ENCODE measurements at places on chromosomes 2 and 18. TPM values are rescaled to one million over a fixed set of nuclear protein-coding genes. Genes with fewer than 3 reads are reported as not detected.

The LINC00305 gene
- not detected for polyA plus RNA-seq

The ACMSD gene
- not detected for polyA plus RNA-seq

The MBD5 gene
- polyA plus RNA-seq = 16.5 TPM

The TXNL4A gene
- polyA plus RNA-seq = 66.9 TPM

The MEP1B gene
- polyA plus RNA-seq = not detected

The IRS1 gene
- 26.8 TPM for polyA plus RNA-seq

The RAB6C gene
- polyA plus RNA-seq = 0.08 TPM

The TEX44 gene
- polyA plus RNA-seq = not detected

The LHCGR gene
- 0.14 TPM for polyA plus RNA-seq

The MZT2B gene
- 251 TPM for polyA plus RNA-seq

The RANBP2 gene
- 19.2 TPM for polyA plus RNA-seq

The IWS1 gene
- polyA plus RNA-seq = 29.9 TPM

The GAL3ST2 gene
- polyA plus RNA-seq = not detected

The LPIN2 gene
- polyA plus RNA-seq = 17.6 TPM

The TRIP12 gene
- 49.2 TPM for polyA plus RNA-seq

The SKOR2 gene
- polyA plus RNA-seq = not detected

The SLC35F6 gene
- polyA plus RNA-seq = 18.8 TPM

The C2orf78 gene
- polyA plus RNA-seq = not detected

DNA sequence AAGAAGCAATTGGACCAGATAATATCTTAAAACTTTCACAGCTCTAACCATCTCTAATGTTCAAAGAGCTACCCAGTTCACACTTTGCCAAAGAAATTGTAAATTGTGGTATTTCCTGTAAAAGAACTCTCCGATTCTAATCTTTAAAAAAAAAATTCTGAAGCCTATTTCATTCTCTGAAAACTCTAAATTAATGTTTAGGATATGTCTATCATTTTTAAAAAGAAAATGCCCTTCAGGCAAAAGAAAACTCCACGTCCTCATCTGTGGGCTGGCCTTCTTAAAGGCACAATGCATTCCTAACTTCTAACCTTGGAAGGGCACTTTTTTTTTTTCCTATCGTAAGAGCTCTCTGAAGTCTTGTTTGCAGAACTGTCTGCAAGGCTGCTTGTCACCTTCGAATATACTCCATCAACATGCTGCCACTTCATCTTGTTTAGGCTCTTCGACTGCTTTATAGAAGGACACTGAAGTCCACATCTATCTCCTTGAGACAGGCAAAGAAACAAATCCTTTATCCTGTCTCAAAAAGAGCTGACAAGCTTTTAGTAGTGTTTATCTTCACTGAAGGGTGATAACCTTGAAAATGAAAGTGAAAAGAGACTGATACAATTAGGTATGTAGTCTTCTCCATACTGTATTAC lies 124.3 kb upstream of the SLC39A10 start:
- DNase-seq = no peak

- DNase-seq = no peak
Observed at GRCh38 chr2:212107989-212108388, 430.6 kb downstream of the ERBB4 start.

GRCh38 chr2:128511731-128512378 lies 193.2 kb upstream of the HS6ST1 start:
- no peak for DNase-seq

DNA sequence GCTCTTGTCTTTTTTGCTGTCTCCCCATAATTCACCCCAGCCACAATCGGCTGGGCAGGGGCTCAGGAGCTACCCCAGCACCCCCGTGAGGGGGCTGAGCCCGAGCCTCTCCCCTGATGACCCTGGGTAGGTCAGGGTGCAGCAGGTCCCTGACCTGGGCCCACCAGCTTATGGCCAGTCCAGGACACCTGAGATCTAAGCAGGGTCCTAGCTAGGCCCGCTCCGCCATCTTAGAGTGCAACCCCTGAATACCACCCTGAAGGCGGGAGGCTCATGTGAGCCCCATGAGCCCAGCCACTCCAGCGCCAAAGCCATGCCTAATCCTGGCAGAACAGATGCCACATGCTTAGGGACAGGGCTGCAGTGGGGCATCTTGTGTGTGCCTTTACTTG lies 16.2 kb downstream of the STK25 start:
- DNase-seq = no peak

GRCh38 chr2:3193443-3194330 lies 183.9 kb downstream of the EIPR1 start:
- DNase-seq = no peak

- DNase-seq = no peak
Observed at GRCh38 chr18:54100920-54101470, 123.5 kb downstream of the MBD2 start.

DNA sequence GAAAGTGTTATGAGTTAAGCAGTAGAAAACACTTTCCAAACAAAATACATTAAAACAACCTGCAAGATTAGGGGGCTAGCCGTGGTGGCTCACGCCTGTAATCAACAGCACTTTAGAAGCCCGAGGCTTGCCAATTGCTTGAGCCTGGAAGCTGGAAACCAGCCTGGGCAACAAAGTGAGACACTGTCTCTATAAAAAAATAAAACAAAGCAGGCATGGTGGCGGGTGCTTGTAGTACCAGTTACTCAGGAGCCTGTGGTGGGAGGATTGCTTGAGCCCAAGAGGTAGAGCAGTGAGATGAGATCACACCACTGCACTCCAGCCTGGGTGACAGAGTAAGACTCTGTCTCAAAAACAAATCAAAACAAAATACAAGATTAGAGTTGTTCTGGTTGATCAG lies 208.3 kb downstream of the ERBB4 start:
- DNase-seq = no peak

DNA sequence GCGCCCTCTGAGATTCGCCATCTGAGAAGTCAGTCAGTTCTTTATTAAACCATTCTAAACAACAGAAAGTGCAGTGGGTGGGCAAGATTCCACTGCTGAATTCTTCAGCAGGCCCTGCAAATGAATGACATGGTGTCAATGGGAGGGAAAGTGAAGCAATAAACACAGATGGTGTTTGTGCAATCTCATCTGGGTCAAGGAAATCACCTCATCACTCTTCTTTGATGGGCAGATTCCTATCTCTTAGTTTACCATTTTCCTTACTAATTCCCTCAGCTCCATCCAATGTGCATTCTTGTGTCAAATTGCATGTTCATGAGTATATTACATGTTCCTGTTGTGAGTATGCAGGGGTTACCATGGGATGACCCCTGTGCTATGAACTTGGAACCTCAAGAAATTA lies 100.7 kb upstream of the CYP1B1 start:
- no peak for DNase-seq

- DNase-seq = no peak
Observed at GRCh38 chr2:69061525-69061924, 48.5 kb downstream of the ANTXR1 start.

DNA sequence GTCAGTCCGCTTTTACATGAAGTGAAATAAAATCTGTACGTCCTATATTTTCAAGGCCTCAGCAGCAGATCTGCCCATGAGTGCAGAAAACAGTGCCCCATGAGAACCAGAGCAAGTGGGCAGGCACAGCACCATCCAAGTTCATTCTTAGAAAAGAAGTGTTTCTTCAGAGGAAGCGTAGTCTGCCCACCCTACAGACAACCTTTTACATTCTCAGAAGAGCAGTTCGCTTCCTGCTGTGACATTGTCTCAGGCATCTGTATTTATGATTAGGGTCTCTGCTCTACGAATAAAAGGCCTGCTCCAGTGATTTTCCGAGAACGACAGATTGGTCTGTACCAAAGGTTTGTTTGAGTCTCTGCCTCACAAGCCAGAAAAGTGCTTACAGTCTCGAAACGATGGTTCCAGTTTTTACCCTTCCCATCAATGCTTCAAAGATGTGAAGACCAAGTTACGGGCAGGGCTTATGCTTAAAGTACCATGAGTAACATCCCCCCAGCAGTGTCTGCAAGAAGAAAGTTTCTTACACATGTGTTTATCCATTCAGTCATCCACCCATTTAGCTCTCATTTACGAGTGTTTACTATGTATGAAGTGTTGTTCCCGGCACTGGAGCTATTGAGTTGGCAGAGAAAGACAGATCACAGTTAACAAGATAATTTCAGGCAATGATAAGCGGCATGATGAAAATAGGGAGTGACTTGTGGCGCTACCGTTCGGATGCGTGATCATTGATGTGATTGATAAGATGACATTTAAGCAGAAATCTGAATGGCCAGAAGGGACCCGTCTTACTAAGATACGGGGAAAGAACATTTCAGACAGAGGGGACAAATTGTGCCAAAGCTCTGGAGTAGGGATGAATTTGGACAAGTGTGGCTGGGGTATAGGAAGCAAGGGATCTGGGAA lies 31.4 kb upstream of the CTLA4 start:
- no peak for DNase-seq

DNA sequence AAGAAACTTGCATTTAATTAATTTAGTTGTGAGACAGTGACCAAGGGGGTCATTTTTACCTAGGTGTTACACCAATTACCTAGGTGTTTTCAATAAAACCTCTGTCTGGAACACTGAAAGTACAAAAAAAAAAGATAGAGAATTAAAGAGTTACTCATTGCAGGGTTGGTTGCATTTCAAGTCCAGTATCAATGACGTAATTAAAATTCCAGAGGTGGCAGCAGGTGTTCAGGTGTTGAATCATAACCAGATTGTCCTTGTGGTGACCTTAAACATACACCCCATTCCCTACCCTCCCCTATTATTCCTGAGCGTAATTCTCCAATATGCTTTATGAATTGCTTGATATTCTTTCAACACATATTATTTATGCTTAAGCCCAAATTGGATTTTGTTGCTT lies 352.0 kb upstream of the SLC8A1 start:
- DNase-seq = no peak

DNA sequence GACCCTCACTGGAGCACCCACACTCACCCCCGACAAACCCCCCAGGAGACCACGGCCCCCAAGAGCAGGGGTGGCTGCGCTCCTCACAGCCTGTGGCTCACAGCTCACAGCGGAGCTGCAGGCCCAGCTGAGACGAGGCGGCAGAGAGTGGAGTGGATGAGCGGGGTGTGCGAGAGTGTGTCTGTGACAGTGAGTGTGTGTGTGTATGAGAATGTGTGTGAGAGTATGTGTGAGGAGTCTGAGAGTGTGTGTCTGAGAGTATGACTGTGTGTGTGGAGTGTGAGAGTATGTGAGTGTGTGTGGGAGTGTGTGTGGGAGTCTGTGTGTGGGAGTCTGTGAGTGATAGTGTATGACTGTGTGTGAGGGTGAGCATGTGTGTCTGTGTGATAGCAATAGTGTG lies 55.3 kb upstream of the ID2 start:
- no peak for DNase-seq

- no peak for DNase-seq
Observed at GRCh38 chr2:239912938-239913635, 112.1 kb downstream of the NDUFA10 start.

GRCh38 chr2:150669492-150669891 lies 182.0 kb upstream of the RND3 start:
- DNase-seq = no peak

- no peak for DNase-seq
Observed at GRCh38 chr2:103138123-103138901, 376.5 kb downstream of the TMEM182 start.

GRCh38 chr18:3135536-3135935 lies 84.2 kb downstream of the MYOM1 start:
- no peak for DNase-seq

GRCh38 chr2:173929441-173929840 lies 35.7 kb downstream of the SP3 start:
- no peak for DNase-seq

DNA sequence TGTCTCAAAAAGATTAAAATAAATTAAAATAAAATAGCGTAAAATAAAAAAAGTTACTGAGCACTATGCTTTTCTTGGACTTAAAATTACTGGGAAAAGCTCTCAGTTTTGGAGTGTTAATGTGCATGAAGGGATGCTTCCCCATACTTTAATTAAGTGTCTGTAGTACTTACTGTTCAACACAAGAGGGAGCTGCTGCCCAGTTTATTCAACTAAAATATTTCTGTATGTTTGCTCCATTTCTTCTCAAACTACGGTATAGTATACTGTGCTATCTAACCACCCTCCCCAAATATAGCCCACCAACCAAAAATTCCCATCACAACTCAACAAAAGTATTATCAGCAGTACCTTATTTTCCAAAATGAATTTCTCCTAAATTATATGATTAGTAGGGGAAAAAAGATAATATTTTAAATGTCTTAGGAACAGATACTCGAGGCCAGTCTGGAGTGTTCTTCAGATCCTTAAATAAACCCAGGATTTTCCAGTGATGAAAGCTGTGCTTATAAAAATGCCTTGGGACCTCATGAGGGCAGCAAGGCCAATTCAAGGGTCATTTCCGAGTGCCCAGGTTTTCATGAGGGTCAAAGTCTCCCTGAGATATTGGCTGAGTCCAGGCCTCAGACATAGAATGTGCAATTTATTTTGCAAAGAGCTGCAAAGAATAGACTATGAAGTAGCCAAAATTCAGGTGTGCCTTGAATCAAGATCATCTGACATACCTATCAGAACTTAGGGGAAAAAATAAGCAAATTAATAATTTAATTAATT lies 64.1 kb downstream of the CHRNA1 start:
- DNase-seq = no peak

DNA sequence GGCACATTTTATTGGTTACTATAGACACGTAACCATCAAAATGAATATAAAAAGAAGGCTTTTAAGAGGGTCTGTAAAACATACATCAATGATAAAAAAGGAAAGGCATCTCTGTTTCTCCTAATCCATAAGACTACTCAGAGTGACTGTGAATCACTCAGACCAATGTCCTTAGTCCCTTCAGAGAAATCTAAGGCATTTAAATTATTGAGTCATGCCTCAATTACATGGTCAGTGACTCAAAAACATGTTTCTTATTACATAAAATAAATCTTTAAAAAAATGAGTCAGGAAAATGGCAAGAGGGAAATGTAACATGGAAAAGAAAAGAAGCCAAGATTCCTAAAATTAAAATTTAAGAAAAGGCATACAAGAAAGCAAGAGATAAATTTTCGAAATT lies 146.6 kb downstream of the ERBB4 start:
- DNase-seq = no peak

DNA sequence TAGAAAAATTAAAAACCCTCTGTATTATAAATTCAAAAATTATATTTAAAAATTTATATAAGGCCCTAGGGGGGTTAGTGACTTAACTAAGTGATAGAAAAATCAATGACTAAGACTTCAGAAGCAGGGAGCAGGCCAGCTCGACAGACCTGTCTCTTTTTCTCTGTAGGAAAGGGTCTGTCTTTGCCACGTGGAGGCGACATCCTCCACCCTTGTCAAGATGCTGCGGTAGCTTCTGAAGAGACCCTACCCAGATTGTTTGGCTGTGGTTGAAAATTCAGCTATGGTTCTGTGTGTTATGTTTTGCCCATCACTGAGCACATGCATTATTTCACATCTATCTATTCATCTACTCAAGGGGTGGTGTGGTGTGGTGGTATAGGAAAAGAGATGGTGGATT lies 8.2 kb upstream of the SLC4A3 start:
- DNase-seq = no peak

GRCh38 chr2:37283207-37283606 lies 41.4 kb downstream of the PRKD3 start:
- no peak for DNase-seq

- DNase-seq = no peak
Observed at GRCh38 chr18:13536578-13536977, 189.8 kb downstream of the FAM210A start.

DNA sequence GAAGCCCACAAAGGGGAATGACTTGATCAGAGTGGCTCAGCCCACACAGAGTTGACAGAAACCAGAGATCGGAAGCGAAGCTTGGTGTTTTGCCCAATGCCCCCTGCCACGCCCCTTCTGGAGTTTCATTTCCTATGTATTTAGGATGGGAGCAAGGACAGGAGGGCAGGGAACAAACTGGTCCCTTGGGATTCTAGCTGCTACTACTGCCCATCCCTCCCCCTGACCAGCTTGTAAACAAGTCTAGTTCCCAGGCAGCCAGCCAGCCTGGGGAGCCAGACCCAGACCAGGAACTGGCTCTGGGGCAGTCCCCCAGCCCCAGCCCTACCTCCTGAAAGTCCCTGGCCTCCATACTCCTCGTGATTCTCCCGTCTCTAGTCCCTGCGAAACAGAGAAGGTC lies 8.3 kb downstream of the WNT6 start:
- DNase-seq = no peak

All from urinary bladder (tissue), 4 donors.